ENCODE measurements at places on chromosomes 2 and 18. TPM values are rescaled to one million over a fixed set of nuclear protein-coding genes. Genes with fewer than 3 reads are reported as not detected.
A peak's percentile ranks its signal among the peaks of the same experiment; 100 is the strongest.

DNA sequence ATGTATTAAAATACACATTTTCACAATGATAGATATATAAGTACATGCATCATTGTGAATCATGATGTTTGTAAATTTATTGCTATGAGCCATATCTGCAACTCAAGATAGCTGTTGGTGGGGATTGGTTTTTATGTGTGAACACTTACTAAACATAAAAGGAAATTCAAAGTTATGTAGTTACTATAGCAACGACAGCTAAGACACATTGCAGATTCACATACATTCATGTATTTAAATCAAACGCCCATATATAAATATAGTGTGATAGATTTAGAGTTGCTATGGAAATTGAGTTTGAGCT is 65.6 kb downstream of the MAPRE2 start:
- no peak overlapping the region for H3K27ac ChIP-seq
- H3K27me3 ChIP-seq: no peaks in the 10 kb centered on the region
- no peaks in the 10 kb centered on the region for H3K4me1 ChIP-seq
- no peak overlapping the region for H3K4me3 ChIP-seq
- DNase-seq: peak; percentile 52

GRCh38 chr2:239688840-239689239 is 288.0 kb upstream of the HDAC4 start:
- H3K4me3 ChIP-seq: no peak overlapping the region
- H3K27me3 ChIP-seq: no peaks in the 10 kb centered on the region

GRCh38 chr18:65359479-65359878 is 391.3 kb upstream of the CDH7 start:
- H3K4me1 ChIP-seq: no peaks in the 10 kb centered on the region
- DNase-seq: no peak
- no peak overlapping the region for H3K27ac ChIP-seq
- H3K27me3 ChIP-seq: no peaks in the 10 kb centered on the region
- H3K4me3 ChIP-seq: no peak overlapping the region

DNA sequence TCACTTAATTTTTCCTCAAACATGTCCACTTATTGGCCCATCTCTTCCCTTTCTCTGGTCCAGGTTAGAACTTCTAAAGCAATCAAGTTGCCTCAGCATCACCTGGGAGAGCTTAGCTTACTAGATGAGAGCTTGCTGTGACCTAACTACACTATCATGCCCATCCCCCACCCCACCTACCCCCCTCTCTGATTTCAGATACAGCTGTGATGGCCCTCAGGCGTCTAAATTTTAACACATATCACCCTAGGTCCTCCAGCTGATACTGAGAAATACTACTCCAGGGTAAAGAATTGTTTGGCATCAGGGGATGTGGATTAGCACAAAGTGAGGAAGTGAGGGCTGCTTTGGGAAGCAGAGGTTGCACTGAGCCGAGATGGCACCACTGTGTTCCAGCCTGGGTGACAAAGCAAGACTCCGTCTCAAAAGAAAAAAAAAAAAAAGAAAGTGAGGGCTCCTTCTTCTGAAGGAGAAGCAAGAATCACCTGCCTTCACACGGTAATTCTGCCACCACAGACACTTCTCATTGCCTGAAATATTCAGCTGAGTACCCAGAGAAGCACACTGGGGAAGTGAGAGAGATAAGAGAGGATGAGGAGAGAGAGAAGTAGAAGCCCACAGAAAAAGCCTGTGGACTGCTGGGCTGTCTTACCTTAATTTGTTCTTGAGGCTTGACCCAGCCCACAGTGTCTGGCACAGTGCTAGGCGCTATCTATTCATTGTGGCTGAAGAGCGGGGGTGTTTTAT is 263.4 kb downstream of the ASXL3 start:
- H3K4me3 ChIP-seq: no peak overlapping the region
- H3K27ac ChIP-seq: no peak overlapping the region
- H3K36me3 ChIP-seq: no peaks in the 10 kb centered on the region

GRCh38 chr2:106990297-106990696 is 104.3 kb upstream of the ST6GAL2 start:
- no peaks in the 10 kb centered on the region for H3K36me3 ChIP-seq
- no peak for DNase-seq
- no peak overlapping the region for H3K27ac ChIP-seq
- H3K4me1 ChIP-seq: no peaks in the 10 kb centered on the region

The COBLL1 gene
- not detected for total RNA-seq

The RASGRP3 gene
- 7.9 TPM for total RNA-seq

DNA sequence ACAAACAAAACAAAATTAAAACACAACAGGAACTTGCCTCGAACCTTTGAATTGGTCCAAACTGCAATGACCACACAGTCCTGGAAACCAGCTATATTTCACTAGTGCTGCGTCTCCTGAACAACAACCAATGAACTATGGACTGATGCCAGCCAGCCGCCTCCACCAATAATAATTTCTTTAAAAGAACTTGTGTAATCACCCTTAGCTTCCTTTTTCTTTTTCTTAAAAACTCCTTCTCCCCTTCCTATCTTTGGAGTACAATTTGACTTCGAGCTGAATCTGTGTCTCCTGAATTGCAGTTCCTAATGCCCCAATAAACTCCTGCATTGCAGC is 1.6 kb upstream of the CXXC1 start:
- peaks cover 22% of the 10 kb centered on the region for H3K36me3 ChIP-seq
- H3K27me3 ChIP-seq: no peaks in the 10 kb centered on the region
- DNase-seq: no peak
- H3K27ac ChIP-seq: peak overlapping the region; percentile 15
- H3K4me3 ChIP-seq: no peak overlapping the region
- H3K4me1 ChIP-seq: peaks cover 24% of the 10 kb centered on the region

DNA sequence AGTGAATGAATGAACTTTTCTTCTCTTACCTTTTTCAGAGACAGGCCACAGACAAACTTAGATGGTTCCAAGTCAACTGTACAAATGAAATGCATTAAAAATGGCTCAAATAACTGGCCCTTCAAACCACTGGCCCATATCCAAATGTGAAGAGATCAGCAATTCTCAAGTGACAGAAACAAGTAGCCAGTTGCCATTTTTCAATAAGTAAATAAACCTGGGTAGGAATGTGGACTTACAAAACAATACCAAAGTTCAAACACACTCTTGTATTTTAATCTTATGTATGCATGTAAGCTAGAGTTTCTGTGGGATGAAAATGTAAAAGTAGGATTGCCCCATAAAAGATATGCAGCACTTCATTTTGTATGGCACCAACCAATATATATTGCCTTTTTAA is 129.2 kb downstream of the MEP1B start:
- no peaks in the 10 kb centered on the region for H3K36me3 ChIP-seq
- DNase-seq: no peak
- no peaks in the 10 kb centered on the region for H3K4me1 ChIP-seq
